ENCODE measurements at places on chromosomes 1 and 21. TPM values are rescaled to one million over a fixed set of nuclear protein-coding genes. Genes with fewer than 3 reads are reported as not detected.

GRCh38 chr1:41394959-41395956 lies 34.0 kb downstream of the FOXO6 start:
- no peak overlapping the region for H3K27ac ChIP-seq
- no peaks in the 10 kb centered on the region for H3K27me3 ChIP-seq
- DNase-seq = no peak
- no peak overlapping the region for H3K4me3 ChIP-seq
- peaks cover 7% of the 10 kb centered on the region for H3K4me1 ChIP-seq

GRCh38 chr1:150762552-150762951 lies 3.0 kb downstream of the CTSS start:
- no peak overlapping the region for H3K27ac ChIP-seq
- no peak for DNase-seq
- no peaks in the 10 kb centered on the region for H3K27me3 ChIP-seq
- no peak overlapping the region for H3K4me3 ChIP-seq
- H3K4me1 ChIP-seq = no peaks in the 10 kb centered on the region

DNA sequence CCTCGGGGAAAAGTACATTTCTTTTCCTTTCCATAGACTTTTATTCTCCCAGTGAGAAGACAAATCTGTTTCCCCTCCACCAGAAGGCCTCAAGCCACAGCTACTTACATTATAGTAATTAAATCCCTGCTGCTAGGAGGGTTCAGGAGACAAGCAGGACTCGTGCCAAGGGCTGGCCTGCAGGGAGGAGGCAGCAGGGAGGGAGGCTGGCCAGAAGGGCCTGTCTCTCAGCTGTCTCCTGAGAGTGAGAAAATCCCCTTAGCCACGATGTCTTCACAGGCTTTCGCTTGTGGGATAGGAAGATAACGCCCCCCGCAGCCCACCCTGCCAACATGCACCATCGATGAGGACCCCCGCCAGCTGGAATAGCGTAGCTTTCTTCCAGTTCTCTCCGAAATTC lies 14.0 kb downstream of the KCNN3 start:
- H3K27me3 ChIP-seq = no peaks in the 10 kb centered on the region
- no peak for DNase-seq
- H3K4me1 ChIP-seq = no peaks in the 10 kb centered on the region
- H3K27ac ChIP-seq = no peak overlapping the region

DNA sequence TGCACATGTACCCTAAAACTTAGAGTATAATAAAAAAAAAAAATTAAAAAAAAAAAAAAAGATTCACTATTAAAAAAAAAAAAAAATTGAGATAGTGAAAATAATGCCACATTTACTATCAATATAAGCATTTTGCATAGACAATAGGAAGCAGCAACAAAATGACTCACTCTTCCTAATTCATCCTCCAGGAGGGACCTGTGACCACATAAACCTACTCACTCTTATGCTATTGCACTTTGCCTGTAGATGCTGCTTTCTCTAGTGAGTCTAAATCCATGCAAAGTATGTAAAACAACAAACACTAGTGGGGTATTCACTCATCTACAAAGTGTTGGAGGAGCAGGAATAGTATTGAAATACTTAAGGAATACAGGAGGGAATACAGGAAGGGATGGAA lies 2.9 kb downstream of the OR10J5 start:
- H3K4me3 ChIP-seq = no peak overlapping the region
- no peaks in the 10 kb centered on the region for H3K36me3 ChIP-seq
- no peaks in the 10 kb centered on the region for H3K27me3 ChIP-seq
- no peak overlapping the region for H3K27ac ChIP-seq
- no peak for DNase-seq

- H3K4me1 ChIP-seq = no peaks in the 10 kb centered on the region
- no peak overlapping the region for H3K27ac ChIP-seq
- H3K27me3 ChIP-seq = no peaks in the 10 kb centered on the region
- H3K4me3 ChIP-seq = no peak overlapping the region
These were observed 14.0 kb upstream of the AIM2 start for GRCh38 chr1:159090286-159091179.

- H3K4me1 ChIP-seq = no peaks in the 10 kb centered on the region
- H3K27ac ChIP-seq = no peak overlapping the region
- DNase-seq = no peak
- H3K36me3 ChIP-seq = peaks cover 2% of the 10 kb centered on the region
- H3K27me3 ChIP-seq = no peaks in the 10 kb centered on the region
These were observed 15.9 kb upstream of the GPR25 start for GRCh38 chr1:200856716-200857357.

GRCh38 chr1:91876040-91876470 lies 9.9 kb downstream of the TGFBR3 start:
- H3K4me1 ChIP-seq = peaks cover 25% of the 10 kb centered on the region
- H3K27ac ChIP-seq = no peak overlapping the region
- no peak overlapping the region for H3K4me3 ChIP-seq

DNA sequence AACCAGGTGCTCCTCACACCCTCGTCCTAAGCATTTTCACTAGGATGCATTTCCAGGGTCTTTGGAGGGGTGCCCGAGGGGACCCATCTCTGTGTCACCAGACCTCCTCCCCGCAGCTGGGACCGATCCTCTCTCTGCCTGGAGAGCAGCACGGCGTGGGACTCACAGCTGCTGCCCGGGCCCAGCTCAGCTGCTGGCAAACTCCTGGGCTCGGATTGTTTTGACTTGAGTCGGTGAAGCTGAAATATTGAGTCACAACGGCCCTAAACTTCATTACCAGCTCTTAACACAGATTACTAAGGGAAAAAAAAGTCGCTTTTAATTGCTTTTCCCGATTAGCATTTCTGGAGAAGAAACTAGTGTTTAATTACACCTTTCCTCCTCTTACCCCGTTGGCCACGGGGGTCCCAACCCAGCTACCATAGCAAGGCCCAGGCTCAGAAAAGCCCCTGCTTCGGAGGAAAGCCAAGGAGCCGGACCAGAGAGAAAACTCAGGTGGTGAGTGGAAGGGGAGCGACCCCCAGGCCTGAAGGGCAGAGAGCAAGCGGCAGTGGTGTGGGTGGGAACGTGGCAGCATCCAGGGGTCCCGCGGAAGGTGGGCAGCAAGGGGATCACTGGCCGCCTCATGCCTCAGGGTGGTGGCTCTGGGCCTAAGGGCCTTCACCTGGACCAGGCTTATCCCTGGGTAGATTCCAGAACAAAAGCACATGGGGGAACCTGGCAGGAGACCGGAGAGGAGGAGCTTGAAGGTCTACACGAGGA lies 41.7 kb downstream of the CASZ1 start:
- H3K36me3 ChIP-seq = no peaks in the 10 kb centered on the region
- H3K4me3 ChIP-seq = no peak overlapping the region
- H3K4me1 ChIP-seq = no peaks in the 10 kb centered on the region
- H3K27ac ChIP-seq = no peak overlapping the region
- no peaks in the 10 kb centered on the region for H3K27me3 ChIP-seq

GRCh38 chr21:36241717-36242116 lies 78.3 kb upstream of the MORC3 start:
- no peak overlapping the region for H3K27ac ChIP-seq
- no peak for DNase-seq
- peaks cover 13% of the 10 kb centered on the region for H3K4me1 ChIP-seq
- no peaks in the 10 kb centered on the region for H3K27me3 ChIP-seq
- H3K4me3 ChIP-seq = no peak overlapping the region

DNA sequence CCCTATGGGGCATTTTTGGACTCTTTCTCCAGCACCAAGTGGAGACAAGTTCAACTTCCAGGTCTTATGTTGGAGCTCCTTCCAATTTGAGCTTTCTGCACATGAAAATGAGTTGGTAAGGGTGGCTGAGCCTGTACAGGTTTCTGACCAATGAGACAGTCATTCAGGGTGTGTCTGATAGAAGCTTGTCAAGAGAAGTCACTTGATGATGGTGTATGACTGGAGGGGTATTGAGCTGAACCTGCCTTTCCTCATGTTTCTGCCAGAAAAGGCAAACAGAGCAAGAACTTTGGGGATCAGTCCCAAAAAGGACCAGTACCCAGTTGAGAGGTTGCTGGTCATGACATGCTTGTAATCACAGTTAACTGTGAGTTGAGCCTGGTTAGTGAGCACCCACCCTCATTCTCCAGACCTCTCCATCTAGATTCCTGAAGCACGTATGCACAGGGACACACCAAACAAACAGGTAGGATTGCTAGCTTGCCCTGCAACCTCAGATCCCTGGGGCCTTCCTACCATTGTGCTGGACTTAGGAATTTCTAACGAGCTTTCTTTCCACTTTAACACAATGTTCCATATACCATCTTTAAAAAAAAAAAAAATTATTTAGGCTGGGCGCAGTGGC lies 26.6 kb downstream of the FAM89A start:
- H3K4me1 ChIP-seq = no peaks in the 10 kb centered on the region
- H3K4me3 ChIP-seq = no peak overlapping the region
- H3K36me3 ChIP-seq = no peaks in the 10 kb centered on the region
- DNase-seq = no peak

DNA sequence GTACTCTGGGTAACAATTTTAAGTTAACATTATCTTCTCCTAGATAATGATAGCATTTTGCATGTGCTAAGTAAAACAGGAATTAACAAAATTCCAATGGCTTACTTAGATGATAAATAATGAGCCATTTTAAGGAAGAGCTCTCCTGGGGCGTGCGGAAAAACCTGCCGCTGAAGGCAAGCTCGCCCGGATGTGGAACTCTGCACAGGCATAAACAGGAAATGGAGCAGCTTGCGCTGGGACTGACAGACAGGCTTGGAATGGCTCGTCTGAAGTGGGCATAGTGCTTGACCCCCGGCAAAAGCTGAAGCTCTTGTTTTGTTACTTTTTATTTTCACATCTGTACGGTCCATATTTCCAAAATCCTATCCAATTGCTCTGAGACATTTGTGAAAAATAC lies 169.2 kb downstream of the ZNF281 start:
- H3K36me3 ChIP-seq = no peaks in the 10 kb centered on the region
- H3K4me1 ChIP-seq = peaks cover 4% of the 10 kb centered on the region
- DNase-seq = no peak
- no peak overlapping the region for H3K4me3 ChIP-seq

DNA sequence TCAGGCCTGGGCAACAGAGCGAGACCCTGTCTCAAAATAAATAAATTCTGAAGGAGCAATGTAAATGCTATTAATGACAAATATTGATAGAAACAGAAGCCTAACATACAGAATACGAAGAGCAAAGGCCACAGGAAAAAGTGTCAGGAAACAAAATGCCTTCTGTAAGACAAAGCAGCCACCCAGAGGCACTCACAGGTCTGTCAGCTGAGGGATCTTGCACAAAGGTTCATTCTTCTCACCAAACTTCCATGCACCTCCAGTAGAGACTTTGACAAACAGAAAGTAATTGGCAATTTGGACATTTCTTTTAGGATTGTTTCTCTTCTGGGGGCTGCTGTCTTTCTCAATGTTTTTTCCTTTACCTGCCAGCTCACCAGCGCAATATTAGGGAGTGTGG lies 1.2 kb upstream of the ALDH9A1 start:
- H3K27me3 ChIP-seq = no peaks in the 10 kb centered on the region
- H3K4me3 ChIP-seq = no peak overlapping the region
- H3K27ac ChIP-seq = no peak overlapping the region

DNA sequence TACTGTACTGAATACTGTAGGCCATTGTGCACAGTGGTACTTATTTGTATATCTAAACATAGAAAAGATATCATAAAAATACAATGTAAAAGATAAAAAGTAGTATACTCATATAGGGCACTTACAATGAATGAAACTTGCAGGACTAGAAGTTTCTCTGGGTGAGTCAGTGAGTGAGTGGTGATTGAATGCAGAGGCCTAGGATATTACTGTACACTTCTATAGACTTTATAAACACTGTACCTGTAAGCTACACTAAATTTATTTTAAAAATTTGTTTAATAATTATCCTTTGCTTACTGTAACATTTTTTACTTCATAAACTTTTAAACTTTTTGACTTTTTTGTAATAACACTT lies 82.5 kb downstream of the FGGY start:
- H3K4me3 ChIP-seq = no peak overlapping the region
- no peaks in the 10 kb centered on the region for H3K36me3 ChIP-seq
- no peak overlapping the region for H3K27ac ChIP-seq
- H3K27me3 ChIP-seq = no peaks in the 10 kb centered on the region

- H3K4me1 ChIP-seq = peaks cover 42% of the 10 kb centered on the region
- H3K27ac ChIP-seq = no peak overlapping the region
- no peaks in the 10 kb centered on the region for H3K36me3 ChIP-seq
- H3K27me3 ChIP-seq = no peaks in the 10 kb centered on the region
These were observed 85.7 kb downstream of the DYRK1A start for GRCh38 chr21:37452227-37452626.

GRCh38 chr1:97989094-97989680 lies 68.4 kb upstream of the DPYD start:
- DNase-seq = no peak
- no peaks in the 10 kb centered on the region for H3K27me3 ChIP-seq
- no peaks in the 10 kb centered on the region for H3K4me1 ChIP-seq
- H3K4me3 ChIP-seq = no peak overlapping the region
- H3K36me3 ChIP-seq = no peaks in the 10 kb centered on the region

GRCh38 chr21:34187935-34188334 lies 114.6 kb downstream of the MRPS6 start:
- H3K4me1 ChIP-seq = no peaks in the 10 kb centered on the region
- H3K27ac ChIP-seq = no peak overlapping the region
- no peaks in the 10 kb centered on the region for H3K36me3 ChIP-seq
- no peak overlapping the region for H3K4me3 ChIP-seq

GRCh38 chr1:156445789-156446263 lies 54.7 kb downstream of the MEF2D start:
- H3K27ac ChIP-seq = no peak overlapping the region
- H3K36me3 ChIP-seq = no peaks in the 10 kb centered on the region
- H3K4me3 ChIP-seq = no peak overlapping the region
- peak; percentile 82 for DNase-seq
- H3K27me3 ChIP-seq = no peaks in the 10 kb centered on the region
- H3K4me1 ChIP-seq = peaks cover 4% of the 10 kb centered on the region

GRCh38 chr1:168520832-168521231 lies 23.0 kb downstream of the XCL2 start:
- H3K4me1 ChIP-seq = no peaks in the 10 kb centered on the region
- H3K4me3 ChIP-seq = no peak overlapping the region
- no peak overlapping the region for H3K27ac ChIP-seq
- H3K27me3 ChIP-seq = no peaks in the 10 kb centered on the region
- DNase-seq = no peak
- no peaks in the 10 kb centered on the region for H3K36me3 ChIP-seq

- no peak for DNase-seq
- no peak overlapping the region for H3K4me3 ChIP-seq
- H3K36me3 ChIP-seq = no peaks in the 10 kb centered on the region
- H3K27me3 ChIP-seq = no peaks in the 10 kb centered on the region
These were observed 181.5 kb upstream of the C1orf105 start for GRCh38 chr1:172238965-172239364.

PLD5 gene
- 1.8 TPM for total RNA-seq

STX12 gene
- 26.7 TPM for total RNA-seq

LAX1 gene
- total RNA-seq = not detected

GADD45A gene
- 28.3 TPM for total RNA-seq

TLR5 gene
- total RNA-seq = 8.2 TPM

Data from body of pancreas (tissue), 4 donors.